ELF-1 (cell line): ENCODE measurements at places on chromosomes 7 and 10.

- no peak for DNase-seq
These were observed 91.0 kb upstream of the STRIP2 start for GRCh38 chr7:129343099-129343700.

DNA sequence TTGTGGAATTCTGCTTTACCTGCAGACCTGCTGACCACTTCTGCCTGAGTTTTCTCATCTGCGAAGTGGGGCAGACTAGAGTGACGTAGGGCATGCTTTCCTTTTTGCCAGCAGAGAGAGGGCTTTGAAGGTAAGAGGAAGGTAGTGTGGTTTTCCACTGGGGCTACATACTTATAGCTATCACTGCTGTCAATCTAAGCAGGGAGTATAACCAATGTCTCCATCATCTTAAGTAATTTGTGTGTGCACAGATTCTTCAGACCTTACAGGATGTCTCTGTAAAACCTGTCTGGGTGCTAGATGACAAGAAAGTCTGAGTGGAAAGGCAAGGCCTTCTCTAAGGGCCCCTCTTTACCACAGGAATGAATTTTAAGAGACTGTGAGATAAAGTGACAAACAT, 106.8 kb downstream of the RBM20 start:
- no peak for DNase-seq

GRCh38 chr7:30173058-30173897, 38.5 kb downstream of the MTURN start:
- peak; percentile 89 for DNase-seq

GRCh38 chr7:12888717-12889116, 201.3 kb downstream of the ARL4A start:
- no peak for DNase-seq

DNA sequence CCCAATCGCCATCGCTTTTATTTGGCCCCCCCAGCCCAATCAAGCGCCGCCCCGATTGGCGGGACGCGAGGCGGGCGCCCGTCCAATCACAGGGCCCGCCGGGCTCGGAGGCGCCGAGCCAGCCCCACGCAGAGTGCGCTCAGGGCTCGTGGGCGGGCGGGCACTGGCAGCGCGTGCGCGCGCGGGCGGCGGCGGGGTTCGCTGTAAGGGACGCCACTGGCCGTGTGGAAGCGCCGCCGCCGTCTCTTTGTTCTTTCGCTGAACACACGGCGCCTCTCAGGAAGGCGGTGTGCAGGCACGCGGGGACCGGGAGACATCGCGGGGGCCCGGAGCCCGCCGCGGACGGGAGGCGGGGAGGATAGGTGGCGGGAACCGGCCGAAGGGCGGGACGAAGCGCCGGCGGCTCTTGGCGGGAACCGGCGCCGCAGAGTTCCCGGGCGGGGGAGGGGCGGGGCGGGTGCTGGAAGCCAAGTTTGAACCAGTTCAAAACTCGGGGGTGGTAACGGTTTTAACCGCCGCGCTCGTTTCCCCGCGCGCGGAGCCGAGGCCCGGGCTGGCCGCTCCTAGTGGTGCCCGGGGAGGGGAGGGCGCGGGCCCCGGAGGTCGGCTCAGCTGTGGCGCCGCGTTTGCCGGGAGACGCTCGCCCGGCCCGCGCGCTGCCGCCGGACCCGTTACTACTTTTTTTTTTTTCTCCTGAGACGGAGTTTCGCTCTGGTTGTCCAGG, 370 bp upstream of the EZH2 start:
- peak; percentile 92 for DNase-seq

DNA sequence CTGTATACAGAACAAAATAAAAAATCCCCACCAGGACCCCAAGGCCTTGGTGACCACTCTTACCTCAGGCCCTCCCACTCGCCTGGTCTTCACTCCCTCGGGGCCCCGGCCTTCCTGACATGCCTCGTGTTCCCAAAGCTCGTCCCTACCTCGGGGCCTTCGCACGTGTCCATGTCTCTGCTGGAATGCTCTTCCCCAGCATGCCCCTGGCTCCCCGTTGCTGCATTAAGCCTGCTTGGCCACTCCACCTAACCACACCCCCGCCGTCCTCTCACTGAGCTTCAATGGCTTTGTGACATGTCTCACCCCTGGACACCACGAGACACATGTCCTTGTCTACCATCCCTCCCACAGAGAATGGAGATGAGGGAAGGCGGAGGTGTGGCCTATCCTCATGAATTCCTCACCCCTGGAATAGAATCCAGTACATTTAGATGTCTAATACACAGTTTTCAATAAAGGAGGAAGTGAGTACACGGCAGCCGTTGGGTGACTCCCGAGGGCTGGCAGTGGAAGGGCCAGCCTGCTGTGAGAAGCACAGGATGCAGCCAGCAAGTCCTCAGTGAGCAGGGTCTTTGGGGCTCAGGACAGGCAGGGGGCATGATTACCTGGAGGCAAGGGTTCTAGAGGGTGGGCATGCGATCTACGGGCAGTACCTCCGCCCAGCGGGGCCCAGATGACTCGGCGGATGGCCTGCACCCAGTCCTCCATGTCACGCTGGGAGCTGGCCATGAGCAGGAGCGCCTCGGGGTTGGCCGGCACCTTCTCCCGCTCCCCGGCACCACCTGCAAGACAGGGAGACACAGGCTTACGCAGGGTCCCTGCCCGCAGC, 125.7 kb downstream of the ARHGAP22 start:
- no peak for DNase-seq

GRCh38 chr7:11604505-11604904, 227.5 kb downstream of the THSD7A start:
- no peak for DNase-seq

GRCh38 chr10:124403548-124403947, 15.2 kb downstream of the OAT start:
- DNase-seq = peak; percentile 85

- no peak for DNase-seq
These were observed 185.8 kb upstream of the SMIM30 start for GRCh38 chr7:113304104-113304503.

- DNase-seq = no peak
These were observed 300.7 kb upstream of the CELF2 start for GRCh38 chr10:10716972-10717371.

DNA sequence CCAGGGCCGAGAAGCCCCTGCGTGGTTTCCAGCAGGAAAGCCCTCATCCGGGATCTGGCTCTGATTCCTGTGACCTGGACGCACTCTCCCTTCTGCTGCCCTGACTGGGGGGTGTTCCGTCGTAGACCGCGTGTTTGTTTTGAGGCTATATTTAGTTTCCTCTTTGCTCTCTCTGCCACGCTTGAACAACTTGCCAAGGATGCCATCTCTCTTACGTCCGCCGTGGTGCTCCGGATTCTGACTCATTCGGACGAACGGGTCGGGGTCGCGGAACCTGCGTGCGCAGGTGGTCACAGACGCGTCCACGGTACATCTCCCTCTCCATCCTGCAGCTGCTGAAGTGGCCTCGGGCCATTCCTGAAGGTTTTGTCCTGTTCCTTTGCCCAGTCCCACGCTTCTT, 10.4 kb upstream of the SORCS3 start:
- DNase-seq = no peak

- no peak for DNase-seq
These were observed 76.5 kb downstream of the IMMP2L start for GRCh38 chr7:111485701-111486380.

GRCh38 chr7:15856311-15856710, 169.8 kb upstream of the MEOX2 start:
- no peak for DNase-seq

DNA sequence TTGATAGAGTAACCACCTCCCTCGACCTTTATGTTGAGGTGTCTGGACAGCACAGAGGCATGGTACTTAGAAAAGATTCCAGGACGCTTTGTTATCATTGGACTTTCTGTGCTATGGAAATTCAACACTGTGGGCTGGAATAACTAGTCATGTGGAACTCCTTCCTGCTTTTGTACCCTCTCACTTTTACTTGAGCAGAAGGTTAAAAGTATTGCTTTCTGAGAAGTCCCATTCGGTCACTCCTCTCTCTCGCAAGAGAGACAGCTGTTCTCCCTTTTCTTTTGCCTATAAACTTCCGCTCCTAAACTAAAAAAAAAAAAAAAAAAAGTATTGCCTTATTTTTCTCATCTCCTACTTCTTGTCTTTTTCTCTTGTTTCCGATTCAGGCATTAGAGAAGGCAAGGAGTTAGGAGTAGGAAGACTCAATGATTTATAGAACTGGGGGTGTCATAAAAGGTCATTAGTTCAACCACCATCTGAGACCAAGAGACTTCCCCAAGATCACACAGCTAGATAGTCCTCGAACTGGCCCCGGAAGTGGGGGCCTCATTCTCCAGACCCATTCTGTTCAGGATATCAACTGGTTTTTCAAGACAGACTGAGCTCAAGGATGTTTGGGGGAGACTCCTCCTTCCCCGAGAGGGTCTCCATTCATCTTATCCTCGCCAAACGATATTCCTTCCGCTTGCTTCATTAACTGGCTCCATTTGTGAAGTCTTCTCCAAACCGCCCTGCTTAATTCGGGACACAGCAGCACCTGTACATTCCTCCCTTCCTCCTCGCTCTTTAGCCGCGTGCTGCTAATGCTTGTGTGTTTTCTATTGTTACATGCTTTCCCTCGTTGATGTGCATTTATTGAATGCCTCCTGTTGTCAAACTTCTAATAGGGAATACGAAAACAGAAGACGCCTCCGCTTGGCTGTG, 995 bp upstream of the INPP5F start:
- DNase-seq = peak; percentile 23

- no peak for DNase-seq
These were observed 4.9 kb downstream of the PILRA start for GRCh38 chr7:100378114-100378755.

DNA sequence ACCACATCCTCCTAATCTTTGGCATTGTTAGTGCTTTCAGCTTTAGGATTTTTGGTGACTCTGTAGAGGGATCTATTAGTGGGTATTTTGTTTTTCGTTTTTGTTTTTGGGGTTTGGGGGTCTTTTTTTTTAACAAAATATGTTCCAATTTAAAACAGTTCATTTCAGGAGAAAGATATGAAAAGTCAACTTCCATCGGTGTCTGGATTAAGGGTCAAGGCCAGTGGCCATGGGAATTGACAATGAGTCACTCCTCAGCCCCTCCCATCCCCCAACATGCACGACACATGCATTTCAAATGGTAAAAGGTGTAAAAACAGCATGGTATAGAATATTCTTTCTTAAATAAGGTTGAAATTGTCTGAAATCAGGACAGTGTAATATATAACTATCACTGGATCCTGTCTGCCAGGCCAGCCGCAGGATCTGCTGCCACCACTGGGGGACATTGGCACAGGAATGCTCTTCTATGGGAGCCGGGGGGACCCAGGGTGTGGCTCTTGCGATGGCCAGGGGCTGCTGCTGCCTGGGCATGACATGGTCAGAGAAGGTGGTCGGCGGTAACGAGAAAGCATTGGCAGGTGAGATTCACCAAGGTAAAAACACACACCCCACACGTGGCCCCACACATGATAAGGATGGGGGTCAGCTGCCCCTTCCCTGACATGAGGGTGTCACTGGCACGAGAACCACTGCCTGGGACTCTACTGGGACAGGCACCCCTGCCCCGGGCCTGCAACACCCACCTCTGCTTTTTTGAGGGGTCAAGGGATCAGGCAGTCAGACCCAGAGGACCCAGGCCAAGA, 126.2 kb upstream of the KCTD7 start:
- no peak for DNase-seq

- DNase-seq = no peak
These were observed 160.8 kb upstream of the PODXL start for GRCh38 chr7:131717181-131717580.

GRCh38 chr7:191981-192649, at the start of gene FAM20C:
Gene FAM20C (plus strand): TSS chr7:192571. CDS start chr7:193200, 629 bp downstream.
- no peak for DNase-seq

- DNase-seq = no peak
These were observed 90.5 kb upstream of the ZNF32 start for GRCh38 chr10:43739161-43739560.

DNA sequence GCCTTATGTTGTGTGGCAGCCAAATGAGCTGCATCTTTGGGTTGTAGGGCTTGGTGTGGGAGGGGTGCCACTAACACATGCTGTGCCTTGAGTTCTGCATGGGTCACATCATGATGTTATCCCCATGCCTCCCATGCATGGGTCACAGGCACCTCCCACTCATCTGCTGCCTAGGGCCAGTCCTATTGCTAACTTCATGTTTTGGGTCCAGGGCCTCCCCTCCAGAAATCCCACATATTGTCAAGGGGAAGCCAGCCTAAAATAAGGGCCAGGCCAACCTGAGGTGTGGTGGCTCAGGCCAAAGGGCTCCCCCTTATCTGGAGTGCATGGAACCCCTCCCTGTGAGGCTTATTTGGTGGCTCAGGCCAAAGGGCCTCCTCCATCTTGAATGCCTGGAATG, 299.0 kb downstream of the RPS24 start:
- no peak for DNase-seq

DNA sequence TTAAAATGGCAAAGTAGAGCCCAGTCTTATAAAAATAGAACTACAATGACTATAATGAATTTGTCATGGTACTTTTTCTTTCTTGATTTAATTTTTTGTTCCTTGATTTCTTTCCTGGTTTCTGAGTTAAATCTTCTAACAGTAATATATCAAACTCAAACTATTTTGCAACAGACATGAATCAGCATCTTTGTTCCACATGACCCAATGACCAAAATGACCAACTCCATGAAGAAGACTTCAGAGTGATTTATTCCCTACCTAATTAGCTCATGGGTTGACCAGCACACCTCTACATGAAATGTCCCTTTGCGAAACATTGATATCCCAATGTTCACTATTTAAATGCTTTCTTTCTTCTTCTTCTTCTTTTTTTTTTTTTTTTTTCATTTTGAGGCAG, 30.9 kb downstream of the NMT2 start:
- no peak for DNase-seq

- no peak for DNase-seq
These were observed 101.6 kb downstream of the SORBS1 start for GRCh38 chr10:95459446-95460045.

DNA sequence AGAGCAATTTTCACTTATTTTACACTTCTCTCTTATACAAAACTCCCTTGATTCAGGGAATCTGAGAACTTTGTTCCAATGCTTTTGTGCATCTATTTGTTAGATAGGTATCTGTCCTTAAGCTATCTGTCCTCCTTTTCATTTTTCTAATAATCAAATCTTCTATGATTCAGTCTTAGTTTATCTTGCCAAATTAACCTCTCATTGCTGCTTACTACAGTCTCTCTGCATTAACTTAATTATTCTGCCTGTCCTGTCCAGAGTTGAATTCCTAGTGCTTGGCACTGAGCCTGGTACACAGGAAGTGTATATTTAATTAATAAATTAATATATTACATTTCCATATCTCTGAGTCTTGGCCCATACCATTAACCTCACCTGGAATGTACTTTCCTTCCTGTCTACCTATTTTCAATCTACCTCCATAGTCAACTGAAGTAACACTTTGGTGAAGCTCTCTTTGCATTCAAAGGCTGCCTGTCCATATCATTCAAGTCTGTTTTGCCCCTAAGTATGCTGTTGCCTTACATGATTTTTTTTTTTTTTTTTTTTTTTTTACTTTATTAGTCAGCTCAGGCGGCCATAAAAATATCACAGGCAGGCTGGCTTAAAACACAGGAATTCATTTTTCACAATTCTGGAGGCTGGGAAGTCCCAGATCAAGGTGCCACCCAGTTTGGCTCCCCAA, 66.0 kb upstream of the CSTF2T start:
- no peak for DNase-seq
